Aorta (tissue), 5 donors: ENCODE measurements at places on chromosomes 1 and 21. TPM values are rescaled to one million over a fixed set of nuclear protein-coding genes. Genes with fewer than 3 reads are reported as not detected.
A peak's percentile ranks its signal among the peaks of the same experiment; 100 is the strongest.

DNA sequence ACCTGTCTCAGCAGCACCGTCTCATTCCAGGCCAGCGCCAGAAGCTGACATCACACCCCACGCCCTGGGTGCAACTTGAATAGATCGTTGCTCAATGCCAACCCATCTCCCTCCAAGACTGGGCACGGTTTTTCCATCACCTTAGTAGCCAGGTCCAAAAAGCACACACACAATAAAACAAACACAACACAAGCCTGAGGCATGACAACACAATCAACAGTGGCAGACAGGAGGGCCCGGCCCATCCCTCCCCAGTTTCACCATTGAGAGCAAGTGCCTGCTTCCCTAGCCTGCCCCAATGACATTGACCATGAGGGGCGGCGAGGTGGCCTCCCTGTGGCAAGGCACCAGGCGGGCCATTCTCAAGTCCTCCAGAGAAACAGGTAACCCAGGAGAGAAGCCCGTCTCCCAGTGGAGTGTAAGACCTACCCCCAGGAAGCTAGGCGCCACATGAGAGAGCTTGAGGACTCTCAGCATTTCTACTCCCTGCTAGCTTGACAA, 2.7 kb downstream of the IFFO2 start:
- DNase-seq = no peak
- peak overlapping the region; percentile 34 for H3K27ac ChIP-seq
- peak overlapping the region; percentile 98 for H3K4me3 ChIP-seq
- H3K27me3 ChIP-seq = no peaks in the 10 kb centered on the region
- H3K4me1 ChIP-seq = peaks cover 2% of the 10 kb centered on the region

- no peak overlapping the region for H3K4me3 ChIP-seq
- H3K36me3 ChIP-seq = no peaks in the 10 kb centered on the region
- no peaks in the 10 kb centered on the region for H3K4me1 ChIP-seq
- DNase-seq = peak; percentile 92
Measured at GRCh38 chr1:181152892-181153633, 64.6 kb downstream of the IER5 start.

- no peaks in the 10 kb centered on the region for H3K4me1 ChIP-seq
- H3K27me3 ChIP-seq = no peaks in the 10 kb centered on the region
- peak overlapping the region; percentile 55 for H3K27ac ChIP-seq
- peak overlapping the region; percentile 89 for H3K4me3 ChIP-seq
- H3K36me3 ChIP-seq = no peaks in the 10 kb centered on the region
Measured at GRCh38 chr1:182029002-182029378, 32.5 kb downstream of the ZNF648 start.

GRCh38 chr1:24108334-24109165, 3.4 kb downstream of the MYOM3 start:
- no peak for DNase-seq
- H3K36me3 ChIP-seq = no peaks in the 10 kb centered on the region
- no peaks in the 10 kb centered on the region for H3K4me1 ChIP-seq
- no peak overlapping the region for H3K27ac ChIP-seq
- no peak overlapping the region for H3K4me3 ChIP-seq
- H3K27me3 ChIP-seq = no peaks in the 10 kb centered on the region

The MMEL1 gene
- total RNA-seq = 2.4 TPM

The TCHH gene
- 0.27 TPM for total RNA-seq

The LCE2A gene
- total RNA-seq = not detected

The YOD1 gene
- 5.5 TPM for total RNA-seq
